ENCODE measurements at places on chromosomes 6 and 20.

DNA sequence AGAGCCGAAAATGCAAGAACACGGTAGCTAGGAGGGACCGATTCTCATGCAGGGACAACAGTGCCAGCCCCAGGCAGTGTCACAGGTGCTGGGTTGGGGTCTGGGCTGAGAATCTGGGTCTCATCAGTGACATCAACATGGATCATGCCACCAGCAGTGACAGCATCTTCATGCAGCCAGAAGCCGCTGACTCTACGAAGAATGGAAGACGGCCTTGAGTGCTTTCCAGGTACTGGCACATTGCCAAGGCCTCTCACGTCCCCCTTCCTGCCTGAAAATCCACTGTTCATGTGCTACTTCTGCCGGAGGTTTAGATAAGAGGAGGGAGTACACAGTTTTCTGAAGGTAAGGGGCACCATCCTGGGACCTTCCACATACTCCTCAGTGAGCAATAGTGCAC lies 141.1 kb upstream of the FOXQ1 start:
- DNase-seq: no peak

DNA sequence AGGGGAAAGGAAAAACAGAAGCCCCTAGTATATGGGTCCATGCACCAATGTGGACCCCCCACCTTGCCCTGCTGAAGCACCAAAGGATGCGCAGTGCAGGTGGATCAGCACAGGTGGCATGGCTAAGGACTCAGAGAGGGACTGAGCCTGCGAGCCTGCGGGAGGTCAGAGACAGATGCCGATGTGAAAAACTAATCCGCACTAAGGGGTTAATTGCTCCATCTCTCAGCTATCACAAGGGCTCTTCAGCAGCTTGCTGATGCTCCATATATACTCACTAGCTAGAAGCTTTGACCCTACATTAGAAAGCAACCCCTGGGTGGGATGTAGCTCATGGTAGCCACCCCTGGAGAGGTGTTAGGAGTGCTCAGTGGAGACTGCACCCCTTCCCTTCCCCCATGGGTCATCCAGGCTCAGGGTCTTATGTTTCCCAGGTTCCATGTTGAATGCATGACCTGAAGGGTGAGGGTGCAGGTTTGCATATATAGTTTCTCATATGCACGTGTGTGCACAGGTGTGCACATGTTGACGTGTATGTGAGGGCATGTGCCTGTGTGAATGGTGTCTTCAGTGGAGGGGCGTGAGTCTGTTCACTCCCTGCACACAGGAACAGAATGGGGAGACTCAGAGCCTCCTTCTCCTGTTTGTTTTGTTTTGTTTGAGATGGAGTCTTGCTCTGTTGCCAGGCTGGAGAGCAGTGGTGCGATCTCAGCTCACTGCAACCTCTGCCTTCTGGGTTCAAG lies 13.4 kb upstream of the IP6K3 start:
- DNase-seq: no peak

DNA sequence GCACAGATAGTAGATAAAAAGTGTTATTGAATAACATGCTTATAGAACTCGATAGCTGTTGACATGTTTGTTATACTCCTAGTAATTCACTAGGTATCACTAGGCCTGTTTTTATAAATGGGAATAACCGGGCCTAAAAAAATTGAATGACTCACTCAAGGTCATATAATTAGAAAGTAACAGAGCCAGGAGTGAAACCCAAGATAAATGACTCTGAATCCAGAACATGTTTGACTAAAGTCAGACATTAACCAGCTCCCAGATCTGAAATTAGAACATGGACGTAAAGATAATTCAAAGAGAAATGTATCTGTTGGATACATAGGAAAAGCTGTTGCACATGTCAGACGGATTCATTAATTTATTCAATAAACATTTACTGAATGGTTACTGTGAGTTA lies 26.9 kb downstream of the RGS17 start:
- DNase-seq: no peak

DNA sequence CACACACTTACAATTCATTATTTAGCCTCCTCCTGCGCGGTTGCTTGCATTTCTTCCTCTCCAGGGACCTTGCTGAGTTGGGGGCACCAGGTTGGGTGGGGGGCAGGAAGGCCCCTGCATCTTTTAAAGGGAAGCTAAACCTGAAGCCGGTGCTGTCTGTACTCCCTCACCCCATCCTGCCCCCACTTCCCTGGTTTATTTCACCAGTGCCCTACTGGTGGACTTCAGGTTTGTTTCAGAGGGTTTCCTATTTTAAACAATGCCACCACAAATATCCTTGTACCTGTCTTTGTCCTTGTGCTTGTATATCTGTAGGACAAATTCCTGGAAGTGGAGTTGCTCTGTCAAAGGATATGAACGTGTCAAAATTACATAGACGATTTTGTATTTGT lies 21.0 kb downstream of the PTK7 start:
- no peak for DNase-seq

DNA sequence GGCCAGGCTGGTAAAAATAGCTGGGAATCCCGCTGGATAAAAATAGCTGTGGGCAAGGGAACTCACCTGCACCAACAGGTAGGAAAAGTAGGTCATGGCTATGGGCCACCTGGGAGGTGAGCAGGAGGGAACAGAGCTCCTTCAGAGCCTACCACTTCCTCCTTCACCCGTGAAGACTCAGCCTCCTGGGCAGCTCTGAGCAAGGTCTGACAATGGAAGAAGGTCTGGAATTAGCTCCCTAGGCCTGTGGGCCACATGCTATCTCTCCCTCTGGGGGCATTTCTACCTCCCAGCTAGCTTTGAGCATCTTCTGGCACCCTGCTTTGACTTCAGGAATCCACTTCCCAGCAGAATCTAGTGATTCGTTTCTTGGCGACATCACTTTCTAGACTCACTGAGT lies 153.9 kb downstream of the MRPL14 start:
- no peak for DNase-seq

GRCh38 chr20:61434341-61434781 lies 182.3 kb downstream of the CDH4 start:
- DNase-seq: no peak
